KBM-7 (cell line): ENCODE measurements at places on chromosomes 12 and 14.
A peak's percentile ranks its signal among the peaks of the same experiment; 100 is the strongest.

DNA sequence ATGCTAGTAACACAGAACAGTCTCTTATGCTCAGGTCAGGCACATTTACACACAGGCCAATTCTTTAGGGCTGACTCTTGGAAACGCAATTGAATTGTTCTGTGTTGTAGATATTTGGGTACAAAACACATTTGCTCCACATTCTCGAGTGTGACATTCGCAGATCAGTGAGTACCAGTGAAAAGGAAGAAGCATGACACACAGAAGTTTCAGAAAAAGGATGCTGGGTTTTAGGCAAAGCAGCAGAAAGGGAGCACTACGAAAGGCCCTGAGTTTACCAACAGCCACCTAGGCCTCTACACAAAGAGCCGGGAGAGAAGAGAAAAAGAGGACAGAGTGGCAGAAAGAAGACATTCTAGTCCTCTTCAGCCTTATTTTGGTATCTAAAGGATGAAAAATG is 254.4 kb upstream of the BTG1 start:
- no peak for DNase-seq

GRCh38 chr12:113702276-113702675 is 230.6 kb upstream of the LHX5 start:
- no peak for DNase-seq

GRCh38 chr12:47776471-47777143 is 3.6 kb downstream of the SLC48A1 start:
- no peak for DNase-seq

- DNase-seq: no peak
Measured at GRCh38 chr12:51070004-51070403, 13.4 kb downstream of the CSRNP2 start.

DNA sequence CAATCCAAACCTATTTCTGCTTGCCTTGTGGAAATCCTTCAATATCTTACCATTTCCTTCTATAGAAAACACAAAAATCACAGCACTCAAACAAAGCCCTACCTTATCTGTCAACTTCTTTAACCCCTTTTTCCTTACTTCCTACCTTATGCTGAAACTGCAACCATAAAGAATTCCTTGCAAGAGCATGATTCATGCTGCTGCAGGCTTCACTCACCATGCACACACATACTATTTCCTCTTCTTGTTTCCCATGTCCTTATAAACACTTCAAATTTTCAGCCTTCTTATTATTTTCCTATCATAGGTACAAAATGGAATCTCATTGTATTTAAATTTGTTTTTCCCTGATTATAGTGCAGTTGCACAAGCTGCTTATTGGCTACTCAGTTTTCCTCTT is 23.3 kb downstream of the LMNTD1 start:
- no peak for DNase-seq

DNA sequence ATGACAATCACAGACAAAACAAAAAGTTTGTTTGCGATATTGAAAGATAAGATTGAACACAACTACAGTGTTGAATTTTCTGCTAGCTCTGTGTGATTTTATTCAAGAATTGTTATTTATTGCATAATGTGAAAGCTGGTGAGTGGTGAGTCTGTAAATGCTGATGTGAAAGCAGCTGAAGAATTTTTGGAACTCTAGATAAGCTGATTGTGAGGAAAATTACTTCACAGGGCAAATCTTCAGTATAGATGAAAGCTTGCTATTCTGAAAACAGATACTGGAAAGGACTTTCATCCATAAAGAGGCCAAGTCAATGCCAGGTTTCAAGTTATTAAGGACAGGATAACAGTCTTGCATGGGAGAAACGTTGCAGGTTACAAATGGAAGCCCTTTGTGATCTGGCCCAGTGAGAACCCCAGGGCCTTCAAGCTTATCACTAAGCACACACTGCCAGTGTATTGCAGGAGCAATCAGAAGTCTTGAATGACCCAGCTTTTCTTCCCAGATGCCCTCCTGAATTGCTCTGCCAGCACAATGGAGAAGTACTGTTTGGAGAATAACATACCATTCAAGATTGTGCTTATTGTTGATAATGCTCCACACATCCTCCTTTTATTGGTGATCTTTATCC is 153.7 kb downstream of the PCNX1 start:
- DNase-seq: no peak

DNA sequence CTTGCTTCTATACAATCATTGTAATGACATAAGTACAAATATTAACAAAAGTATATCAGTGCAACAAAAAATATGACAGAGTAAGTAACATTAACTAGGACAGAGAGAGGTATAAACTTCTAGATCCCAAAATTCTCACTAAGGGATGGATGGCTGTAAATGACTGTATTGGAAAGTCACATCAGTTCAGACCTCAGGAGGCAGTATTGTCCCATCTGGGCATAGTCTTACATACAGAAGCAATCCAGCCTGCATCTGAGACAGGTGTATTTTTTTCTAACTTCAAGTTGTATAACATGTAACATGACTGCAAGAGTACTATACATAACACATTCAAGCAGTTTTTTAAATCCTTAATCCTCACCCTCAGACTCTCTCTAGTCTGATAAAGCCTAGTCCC is 99.0 kb downstream of the GARIN6 start:
- no peak for DNase-seq

DNA sequence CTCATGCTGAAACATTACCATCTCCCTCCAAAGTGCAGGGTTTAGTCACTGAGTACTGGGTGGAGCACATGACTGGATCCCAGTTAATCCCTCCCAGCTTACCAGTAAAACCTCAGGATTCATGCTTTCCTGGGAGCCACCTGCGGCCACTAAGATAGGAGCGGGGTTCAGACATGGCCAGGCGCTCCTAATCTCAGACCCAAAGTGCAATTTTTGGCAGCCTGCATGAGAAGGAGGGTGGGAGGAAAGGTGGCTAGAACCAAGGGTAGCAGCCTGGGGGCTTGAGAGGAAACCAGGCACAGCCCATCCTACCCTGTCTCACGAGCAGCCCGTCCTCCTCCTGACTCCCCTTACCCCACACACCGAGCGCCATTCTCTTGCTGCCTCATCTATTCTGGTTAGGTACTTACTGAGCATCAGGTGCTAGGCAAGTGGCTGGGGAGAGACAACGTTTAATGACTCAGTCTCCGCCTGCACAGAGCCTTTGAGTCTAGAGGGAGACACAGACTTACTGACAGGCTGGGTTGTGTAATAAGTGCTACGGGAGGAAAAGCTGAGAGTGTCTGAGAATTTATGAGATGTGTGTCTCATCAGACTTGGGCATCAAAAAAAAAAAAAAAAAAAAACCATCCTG is 9.9 kb downstream of the GPRC5A start:
- no peak for DNase-seq

- DNase-seq: peak; percentile 46
Measured at GRCh38 chr14:55245657-55246268, 25.5 kb upstream of the FBXO34 start.

DNA sequence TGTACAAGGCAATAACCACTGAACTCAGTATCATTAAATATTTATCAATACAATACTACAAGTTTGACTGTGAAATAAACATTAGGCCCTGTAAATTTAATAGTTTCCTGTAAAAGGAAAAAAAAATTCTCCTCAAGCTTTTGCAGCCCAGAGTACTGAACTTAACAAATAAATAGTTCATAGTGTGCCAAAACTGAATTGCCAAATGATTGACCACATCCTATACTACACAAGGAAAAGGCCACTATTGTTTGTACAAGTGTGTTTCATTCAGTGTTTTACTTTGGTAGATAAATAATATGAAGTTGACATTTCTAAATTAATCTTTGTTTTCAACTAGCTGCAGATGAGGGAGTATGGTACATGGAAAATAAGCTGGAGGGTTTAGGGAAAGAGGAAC is 379.6 kb downstream of the FLRT2 start:
- DNase-seq: no peak

DNA sequence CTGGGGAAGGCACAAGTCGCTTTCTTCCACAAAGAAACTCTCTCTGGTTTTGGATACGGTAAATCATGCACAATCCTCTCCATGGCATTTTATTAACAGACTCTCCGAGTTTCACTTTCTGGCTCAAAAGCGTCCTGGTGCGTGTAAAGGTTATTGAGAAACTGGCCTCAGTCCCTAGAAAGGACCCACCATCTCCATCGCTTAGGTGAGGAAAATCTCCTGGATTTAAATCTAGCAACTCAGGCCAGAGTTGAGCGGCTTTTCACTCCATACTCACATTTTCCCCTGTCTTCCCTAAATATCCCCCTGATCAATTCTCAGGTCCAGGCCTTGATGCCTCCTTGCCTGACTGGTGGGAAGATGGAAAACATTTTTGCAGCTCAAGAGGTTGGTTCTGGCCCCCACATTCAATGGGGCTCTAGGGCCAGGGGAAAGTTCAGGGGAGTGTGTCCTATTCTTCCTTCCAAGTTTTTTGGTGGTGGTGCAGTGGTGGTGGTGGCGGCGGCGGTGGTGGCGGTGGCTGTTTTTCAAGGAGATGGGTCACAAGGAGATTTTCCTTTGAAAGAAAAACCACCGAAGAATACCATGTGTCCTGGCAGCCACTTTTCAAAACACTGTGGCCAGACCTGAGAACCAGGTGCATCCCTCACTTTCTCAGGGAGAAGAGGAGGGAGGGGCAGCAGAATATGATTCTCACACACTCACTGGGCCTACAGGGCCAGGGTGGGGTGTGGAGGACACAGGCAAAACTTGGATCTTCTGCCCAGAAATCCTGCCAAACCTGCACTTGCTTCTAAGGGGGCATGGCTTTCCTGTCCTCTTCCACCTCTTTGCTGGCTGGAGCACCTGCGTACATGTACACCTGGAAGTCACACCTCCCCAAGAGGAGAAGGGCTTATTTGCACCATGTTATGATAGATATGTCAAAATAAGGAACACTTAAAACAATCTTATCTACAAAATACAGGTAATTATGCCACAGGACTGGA is 46.7 kb upstream of the PNMA1 start:
- DNase-seq: no peak

- DNase-seq: no peak
Measured at GRCh38 chr12:28795311-28795710, 353.8 kb upstream of the FAR2 start.

- DNase-seq: no peak
Measured at GRCh38 chr12:1162081-1162760, 171.2 kb downstream of the ERC1 start.

DNA sequence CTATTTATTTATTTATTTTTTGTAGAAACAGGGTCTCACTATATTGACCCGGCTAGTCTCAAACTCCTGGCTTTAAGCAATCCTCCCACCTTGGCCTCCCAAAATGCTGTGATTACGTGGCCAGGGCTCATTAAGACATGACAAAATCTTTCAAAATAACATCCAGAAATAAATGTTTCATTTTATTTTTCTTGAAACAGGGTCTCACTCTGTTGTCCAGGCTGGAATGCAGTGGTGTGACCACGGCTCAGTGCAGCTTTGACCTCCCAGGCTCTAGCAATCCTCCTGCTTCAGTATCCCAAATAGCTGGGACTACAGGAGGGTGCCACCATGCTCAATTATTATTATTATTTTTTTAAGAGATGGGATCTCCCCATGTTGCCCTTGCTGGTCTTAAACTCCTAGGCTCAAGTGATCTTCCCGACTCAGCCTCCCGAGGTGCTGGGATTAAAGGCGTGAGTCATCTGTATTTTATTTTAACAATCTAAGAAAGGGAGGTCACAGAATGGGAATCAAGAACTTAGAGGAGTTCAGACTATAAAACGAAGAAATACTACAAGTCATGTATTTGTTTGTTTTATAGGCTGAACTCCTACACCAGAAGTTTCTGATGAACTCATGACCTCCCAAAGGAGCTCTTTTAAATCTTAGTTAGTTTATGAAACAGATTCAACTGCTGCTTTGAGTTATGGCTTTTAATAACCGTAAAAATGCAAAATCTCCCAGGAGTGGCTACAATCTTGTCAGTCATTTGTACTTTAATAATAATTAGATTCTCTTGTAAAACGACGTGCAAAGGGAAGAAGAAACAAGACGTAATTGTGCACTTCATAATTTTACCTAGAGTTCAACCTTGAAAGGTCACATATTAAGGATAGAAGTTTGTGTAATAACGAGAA is 2.1 kb upstream of the TMEM263 start:
- no peak for DNase-seq

GRCh38 chr12:116319898-116320621 is 42.6 kb upstream of the MED13L start:
- DNase-seq: peak; percentile 96

GRCh38 chr12:115375186-115375991 is 691.4 kb upstream of the TBX3 start:
- no peak for DNase-seq

GRCh38 chr14:90545966-90546751 is 149.3 kb downstream of the CALM1 start:
- no peak for DNase-seq

GRCh38 chr14:42872786-42873185 is 1266.1 kb downstream of the LRFN5 start:
- DNase-seq: no peak

- no peak for DNase-seq
Measured at GRCh38 chr12:128971802-128972201, 118.5 kb downstream of the GLT1D1 start.

DNA sequence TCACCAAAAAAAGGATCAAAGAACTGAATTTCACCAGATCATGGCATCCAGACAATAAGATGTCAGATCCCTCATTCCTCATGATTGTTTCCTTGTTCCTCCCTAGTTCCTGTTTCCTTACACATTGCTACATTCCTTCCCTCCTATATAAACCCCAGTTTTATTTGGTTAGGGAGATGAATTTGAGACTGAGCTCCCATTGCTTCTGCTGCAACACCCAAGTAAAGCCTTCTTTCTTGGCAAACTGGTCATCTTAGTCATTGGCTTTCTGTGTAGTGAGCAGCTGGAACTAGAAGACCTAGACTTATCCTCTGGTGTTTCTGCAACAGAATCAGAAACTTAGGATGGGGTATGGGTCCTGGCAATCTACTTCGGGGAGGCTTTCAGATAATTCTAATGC is 217.9 kb downstream of the NOVA1 start:
- no peak for DNase-seq

DNA sequence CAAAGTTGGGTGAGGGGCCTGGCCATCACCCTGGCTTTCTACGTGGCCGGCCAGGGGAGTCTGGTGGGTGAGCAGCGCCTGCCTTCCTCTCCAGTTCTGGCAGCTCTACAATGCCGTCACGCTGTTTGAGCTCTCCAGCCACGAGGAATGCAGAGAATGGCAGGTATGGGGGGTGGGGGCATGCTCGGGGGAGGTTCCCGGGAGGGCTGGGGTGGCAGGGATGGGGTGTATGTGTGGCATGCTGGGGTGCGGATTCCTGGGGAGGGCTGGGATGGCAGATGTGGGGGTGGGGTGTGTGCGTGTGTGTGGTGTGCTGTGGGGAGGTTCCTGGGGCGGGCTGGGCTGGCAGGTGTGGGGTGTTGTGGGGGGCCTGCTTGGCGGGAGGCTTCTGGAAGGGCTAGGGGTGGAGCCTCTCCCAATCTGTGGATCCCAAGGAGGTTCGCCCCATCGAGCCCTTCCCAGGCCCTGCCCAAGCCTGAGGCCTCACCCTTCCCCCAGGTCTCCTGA is 18.5 kb downstream of the RHOF start:
- no peak for DNase-seq

GRCh38 chr12:90151491-90152015 is 442.9 kb upstream of the ATP2B1 start:
- no peak for DNase-seq

- no peak for DNase-seq
Measured at GRCh38 chr12:68148261-68148951, 11.1 kb downstream of the IFNG start.
